IPS-NIHi11 (cell line): ENCODE measurements at places on chromosomes 7 and 10.
A peak's percentile ranks its signal among the peaks of the same experiment; 100 is the strongest.

- no peak for DNase-seq
These were observed 59.7 kb downstream of the CXCL12 start for GRCh38 chr10:44325157-44325556.

DNA sequence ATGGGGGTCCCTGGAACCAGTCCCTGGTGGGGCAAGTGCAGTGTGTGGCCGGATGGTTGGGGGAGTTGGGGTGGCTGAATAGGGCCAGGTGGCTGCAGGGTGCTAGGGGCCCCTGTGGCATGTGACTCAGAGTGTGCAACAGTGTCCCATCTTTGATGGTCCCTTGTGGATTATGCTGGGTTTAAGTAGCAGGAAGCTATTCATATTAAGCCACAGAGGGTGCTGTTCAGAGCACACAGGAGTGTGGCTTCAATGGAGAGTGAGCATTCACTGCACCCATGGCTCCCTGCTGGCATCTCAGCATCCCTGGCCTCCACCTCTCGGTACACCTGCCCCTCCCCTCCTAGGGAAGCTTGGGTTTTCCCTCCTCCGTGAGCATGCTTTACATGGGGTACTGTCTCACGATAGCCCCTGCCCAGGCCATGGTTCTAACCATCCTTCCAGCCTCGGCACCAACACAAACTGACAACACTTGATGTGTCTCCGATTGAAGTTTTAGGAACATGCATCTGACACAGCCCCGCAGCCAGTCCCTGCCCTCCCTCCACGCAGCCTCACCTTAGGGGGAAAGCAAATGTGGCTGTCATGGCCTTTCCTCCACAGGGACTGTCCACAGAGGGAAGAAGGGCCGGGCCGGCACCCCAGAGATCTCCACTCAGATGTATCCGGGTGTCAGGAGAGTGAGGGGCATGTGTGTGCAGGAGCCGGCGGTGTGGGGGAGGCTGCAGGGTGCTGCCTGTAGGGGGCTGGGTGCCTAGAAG is 30.4 kb upstream of the PPIF start:
- DNase-seq: no peak

DNA sequence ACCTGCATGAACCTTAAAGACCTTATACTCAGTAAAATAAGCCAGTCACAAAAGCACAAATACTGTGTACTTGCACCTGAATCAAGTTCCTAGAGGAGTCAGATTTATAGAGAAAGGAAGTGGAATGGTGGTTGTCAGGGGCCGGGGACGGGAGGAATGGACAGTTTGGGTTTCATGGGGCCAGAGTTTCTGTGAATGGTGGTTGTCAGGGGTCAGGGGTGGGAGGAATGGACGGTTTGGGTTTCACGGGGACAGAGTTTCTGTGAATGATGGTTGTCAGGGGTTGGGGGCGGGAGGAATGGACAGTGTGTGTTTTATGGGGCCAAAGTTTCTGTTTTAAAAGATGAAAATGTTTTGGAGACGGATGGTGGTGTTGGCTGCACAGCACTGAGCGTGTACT is 260.0 kb upstream of the MKI67 start:
- no peak for DNase-seq

DNA sequence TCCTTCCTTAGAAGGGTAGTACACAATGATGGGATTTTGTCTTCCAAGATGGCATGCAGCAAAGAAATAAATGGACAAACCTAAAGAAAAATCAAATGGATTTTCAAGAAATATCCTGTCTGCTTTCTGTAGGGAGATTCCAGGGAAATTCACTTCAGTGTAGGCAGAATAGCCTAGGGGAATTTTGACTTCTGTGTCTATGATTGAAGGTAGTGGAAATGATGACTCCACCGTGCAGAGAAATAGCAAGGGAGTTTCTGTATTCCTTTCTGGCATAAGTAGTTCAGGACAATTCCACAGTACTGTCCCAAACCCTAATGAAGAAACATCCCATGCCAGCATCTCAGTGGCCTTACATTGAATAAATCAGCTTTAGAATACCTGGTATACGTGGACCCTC is 9.5 kb downstream of the ATOH7 start:
- no peak for DNase-seq

GRCh38 chr7:47771336-47771989 is 176.8 kb downstream of the PKD1L1 start:
- no peak for DNase-seq

GRCh38 chr7:99762680-99763327 is 21.2 kb downstream of the CYP3A4 start:
- no peak for DNase-seq

DNA sequence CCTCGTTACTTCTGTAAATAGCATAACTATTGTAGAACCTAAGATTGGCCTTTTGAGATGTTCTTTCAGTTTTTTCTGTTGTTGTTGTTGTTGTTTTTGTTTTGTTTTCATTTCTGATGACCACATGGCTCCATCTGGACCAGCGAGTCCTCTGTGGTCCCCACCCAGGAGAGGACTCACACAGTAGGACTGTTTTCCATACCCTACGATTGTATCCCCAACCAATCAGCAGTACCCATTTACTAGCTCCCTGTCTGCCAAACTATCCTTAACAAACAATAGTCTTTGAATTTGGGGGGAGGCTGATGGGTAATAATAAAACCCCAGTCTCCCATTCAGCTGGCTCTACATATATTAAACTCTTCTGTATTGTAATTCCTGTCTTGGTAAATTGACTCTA is 329.5 kb downstream of the SEMA3D start:
- DNase-seq: no peak

DNA sequence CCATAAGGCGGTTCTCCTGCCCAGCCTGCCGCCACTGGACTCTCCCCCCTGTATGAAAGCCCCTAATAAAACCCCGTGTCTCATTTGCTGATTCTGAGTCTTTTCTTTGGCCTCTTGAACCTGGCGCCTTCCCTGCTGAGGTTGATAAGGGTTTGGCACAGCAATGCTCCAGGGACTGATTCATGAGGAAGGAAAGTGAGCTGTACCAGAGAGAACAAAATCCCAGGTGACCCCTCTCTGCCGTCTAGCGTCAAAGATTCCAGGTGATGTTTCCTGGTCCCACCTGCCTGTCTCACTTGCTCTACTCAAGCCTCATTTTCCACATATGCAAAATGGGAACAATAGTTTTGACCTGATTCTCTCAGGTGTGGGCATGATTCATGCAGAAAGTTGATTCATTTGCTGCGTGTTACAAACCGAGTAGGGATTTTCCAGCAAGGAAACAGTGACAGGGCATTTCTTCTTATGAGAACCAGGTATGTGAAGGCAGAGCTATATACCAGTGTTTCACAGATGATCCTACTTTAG is 730.6 kb upstream of the IGFBP3 start:
- DNase-seq: no peak

DNA sequence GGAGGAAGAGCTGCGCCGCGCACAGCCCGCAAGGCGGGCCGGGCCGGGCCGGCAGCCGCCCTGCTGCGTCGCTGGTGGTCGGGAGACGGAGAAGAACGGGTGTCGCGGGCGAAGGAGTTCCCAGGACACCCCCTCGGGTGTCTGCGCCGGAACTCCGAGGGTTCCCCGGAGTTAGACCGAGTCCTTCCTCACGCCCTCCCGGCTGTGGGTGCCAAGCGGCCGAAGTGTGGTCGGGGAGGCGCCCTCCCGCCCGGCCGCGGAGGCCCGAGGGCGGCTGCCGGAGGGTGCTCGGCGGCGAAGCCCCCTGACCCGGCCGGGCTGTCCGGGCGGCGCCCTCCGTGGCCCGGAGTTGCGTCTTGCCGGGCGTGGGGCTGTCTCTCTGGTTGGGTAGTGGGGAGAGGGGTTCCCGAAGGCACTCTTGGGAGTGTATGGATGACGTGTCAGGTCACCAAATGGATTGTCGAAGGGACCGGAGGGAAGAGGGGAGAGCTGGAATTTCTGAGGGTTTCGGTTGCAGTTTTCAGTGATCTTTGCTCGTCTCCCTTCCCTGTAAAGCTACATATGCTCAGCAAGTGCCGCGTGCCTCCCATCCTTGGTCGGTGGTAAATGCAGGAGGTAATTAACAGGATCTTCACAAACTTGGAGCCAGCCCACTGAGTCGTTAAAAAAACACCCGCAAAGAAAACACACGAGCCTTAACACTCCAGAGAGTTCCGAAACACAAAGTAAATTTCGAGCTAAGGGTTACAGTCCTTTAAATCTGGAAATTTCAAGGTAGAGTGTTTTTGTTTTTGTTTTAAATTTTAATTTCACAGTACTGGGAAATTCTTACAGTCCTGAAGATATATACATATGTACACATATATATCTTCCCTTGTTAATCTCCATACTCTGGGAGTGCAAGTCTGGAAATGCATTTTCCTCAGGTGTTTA is 871 bp downstream of the ST7 start:
- DNase-seq: peak; percentile 68

DNA sequence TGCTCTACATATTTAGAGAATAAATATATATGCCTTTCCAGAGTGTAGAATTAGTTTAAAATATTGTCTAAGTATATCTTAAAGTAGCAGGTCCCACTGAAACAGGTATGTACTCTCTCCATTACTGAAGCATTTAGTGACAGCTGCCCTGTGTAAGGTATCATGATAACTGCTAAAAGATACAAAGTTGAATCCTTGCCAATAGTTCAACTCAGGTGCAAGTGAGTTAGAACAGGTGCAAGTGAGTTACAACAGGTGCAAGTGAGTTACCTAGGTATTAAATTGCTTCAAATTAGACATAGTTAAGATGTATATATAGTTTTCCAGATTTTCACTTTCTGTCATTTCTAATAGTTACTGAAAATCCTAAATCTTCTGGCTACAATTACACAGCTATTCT is 119.1 kb downstream of the CNOT4 start:
- DNase-seq: no peak

GRCh38 chr7:133484086-133484485 is 231.2 kb downstream of the EXOC4 start:
- no peak for DNase-seq

DNA sequence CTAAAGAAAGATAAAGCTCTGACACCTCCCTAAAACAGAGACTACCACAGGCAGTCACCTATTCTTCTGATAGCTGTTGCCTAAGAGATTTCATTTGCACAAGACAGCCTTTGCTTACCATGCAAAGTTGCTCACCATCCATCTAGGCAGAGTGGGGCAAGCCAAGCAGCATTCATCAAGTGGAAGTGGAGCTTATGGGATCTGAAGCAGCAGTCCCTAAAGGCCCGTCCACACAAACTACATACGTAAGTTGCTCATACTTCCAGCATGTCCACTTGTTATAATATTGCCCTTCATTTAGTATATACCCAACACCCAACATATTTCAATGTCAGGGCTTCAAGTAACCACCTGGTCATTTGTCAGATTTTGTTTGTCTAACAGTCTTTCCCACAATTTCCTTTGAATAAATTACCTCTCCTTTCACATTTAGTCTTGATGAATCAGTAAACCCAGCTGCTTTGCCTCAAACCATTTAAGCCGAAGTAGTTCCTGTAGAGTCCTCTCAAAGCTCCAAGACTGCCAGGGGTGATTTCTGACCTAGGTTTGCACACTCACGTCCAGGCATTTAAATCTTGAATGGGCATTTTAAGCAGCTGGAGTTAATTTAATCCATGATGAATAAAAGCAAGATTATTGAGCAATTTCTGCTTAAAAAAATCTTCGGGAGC is 67.9 kb downstream of the ATAD1 start:
- DNase-seq: no peak

DNA sequence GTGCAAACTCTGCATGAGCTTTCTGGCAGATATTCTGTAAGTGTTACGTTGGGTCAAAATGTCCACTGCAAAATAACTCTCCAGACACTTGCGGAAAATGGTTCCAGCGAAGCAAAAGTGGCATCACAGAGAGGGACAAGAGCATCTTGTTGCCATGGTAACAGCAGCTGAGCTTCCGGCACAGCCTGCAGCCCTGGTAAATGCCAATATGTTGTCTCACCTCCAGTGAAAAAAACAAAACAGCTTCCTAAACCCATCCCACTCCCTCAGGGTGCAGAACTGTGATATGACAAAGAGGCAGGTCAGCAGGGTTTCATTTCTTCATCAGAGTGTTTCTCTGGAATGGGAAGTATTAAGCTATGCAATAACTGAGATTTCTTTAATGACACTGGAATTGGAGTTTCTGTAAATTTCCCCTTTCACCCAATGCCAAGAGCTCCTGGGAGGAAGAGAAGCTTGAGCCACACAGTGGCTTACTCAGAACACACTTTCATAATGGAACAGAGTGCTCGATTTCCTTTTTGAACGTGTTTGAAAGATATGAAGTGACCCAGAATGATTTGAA is 65.6 kb downstream of the FOXI2 start:
- DNase-seq: no peak

GRCh38 chr10:64093946-64094535 is 572.8 kb downstream of the REEP3 start:
- no peak for DNase-seq

- DNase-seq: no peak
These were observed 15.9 kb upstream of the ASB4 start for GRCh38 chr7:95469848-95470247.

GRCh38 chr10:90313576-90314325 is 544.1 kb downstream of the HTR7 start:
- DNase-seq: no peak

- DNase-seq: no peak
These were observed 77.0 kb upstream of the TRIM24 start for GRCh38 chr7:138382862-138383565.

DNA sequence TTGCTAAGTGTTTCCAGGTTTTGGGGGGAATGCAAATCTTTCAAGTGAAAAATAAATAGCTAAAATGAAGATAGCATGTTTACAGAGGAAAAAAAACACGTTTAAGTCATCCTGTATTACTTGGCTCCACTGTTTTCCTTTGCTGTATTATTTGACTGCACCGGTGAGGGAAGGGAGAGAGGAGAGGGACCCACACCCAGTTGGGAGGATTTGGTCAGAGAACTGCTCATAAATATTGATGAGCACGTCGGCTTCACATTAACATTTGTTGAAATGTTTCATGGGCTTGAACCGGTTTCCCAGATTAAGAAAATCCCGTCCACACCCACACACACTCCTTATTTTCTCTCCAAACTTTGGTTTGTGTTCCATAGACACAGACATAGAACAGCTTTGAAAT is 493.8 kb upstream of the MGMT start:
- no peak for DNase-seq

GRCh38 chr10:102776779-102777456 is 33.2 kb downstream of the WBP1L start:
- DNase-seq: peak; percentile 80

- no peak for DNase-seq
These were observed 63.2 kb upstream of the TOMM7 start for GRCh38 chr7:22885797-22886261.

DNA sequence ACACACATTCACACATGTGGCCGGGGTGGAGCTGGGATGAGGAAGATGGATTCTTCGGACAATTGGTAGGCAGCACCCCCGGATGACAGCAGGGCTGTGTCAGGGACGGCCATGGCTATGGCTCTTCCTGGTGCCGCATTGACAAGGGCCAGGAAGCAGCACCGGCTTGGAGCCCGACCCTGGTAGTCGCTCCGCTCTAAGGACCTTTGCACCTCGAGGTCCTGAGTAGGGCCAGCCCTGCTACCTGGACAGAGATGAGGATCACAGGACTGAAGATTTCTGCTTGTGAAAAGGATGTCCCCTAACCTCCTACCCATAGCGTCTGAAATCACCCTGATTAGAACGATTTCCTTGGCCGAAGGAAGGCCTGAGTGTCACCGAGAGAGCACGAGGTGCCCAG is 134.1 kb downstream of the ADARB2 start:
- DNase-seq: no peak

- no peak for DNase-seq
These were observed 18.2 kb downstream of the GPR146 start for GRCh38 chr7:1062296-1063294.
